ENCODE measurements at places on chromosomes 12 and 14.
A peak's percentile ranks its signal among the peaks of the same experiment; 100 is the strongest.

GRCh38 chr12:51048661-51049251 lies 629 bp downstream of the LETMD1 start:
- no peak for DNase-seq

DNA sequence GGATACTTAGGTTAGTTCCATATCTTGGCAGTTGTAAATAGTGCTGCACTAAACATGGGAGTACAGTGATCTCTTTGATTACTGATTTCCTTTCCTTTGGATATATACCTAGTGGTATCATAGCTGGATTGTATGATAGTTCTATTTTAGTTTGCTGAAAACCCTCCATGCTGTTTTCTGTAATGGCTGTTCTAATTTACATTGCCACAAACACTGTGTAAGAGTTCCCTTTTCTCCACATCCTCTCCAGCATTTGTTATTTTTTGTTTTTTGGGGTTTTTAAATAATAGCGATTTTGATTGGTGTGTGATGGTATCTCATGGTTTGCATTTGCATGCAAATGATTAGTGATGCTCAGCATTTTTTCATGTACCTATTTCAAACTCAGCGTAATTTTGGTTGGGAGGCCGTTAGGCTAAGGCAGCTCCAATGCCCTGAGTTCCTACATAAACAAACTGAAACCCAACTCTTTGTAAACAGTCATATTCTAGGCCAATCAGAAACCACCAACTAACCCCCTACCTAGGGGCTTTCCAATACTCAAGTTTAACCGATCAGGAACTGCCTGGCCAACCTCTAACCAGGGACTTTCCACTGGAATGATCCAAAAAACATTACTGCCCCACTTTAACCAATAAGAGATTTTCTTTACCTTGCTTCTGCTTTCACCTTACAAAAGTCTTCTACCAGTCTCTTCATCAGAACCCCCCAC lies 171.6 kb downstream of the FBXL14 start:
- DNase-seq: peak; percentile 30

- DNase-seq: no peak
Observed at GRCh38 chr12:118618695-118619094, 242.3 kb downstream of the SUDS3 start.

- no peak for DNase-seq
Observed at GRCh38 chr12:105775343-105775742, 363.4 kb downstream of the NUAK1 start.

DNA sequence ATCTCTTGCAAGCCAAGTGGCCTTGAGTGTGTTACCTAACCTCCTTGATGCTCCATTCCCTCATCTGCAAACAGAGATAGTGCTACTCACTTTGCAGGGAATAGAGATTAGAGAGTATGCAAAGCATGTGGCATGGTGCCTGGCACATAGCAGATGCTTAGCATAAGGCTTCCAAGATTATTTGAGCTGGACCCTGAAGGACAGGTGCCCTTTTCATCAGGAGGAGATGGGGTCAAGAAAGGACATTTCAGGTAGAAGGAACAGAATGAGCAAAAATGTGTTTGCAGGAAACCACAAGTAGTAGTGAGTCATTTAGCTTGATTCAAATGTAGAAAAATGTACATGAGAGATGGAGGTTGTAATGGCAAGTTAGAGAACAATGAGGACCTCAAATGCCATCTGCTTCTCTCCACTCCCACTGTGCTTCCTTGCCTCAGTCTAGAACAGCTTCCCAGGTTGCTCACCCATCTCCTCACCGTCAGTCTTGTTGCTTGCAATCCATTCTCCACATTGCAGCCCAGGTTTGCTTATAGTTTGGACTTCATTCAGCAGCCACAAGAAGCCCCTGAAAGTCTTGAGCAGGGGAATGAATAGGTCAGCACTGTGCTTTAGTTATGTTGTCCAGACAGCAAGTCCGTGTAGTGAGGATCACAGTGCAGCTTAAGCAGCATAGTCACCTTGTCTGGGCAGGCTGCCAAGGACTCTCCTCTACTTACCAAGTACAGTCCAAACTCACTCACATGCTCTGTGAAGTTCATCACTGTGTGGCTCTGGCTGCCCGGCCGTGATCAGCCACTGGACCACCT lies 536.3 kb upstream of the CCDC196 start:
- peak; percentile 11 for DNase-seq

GRCh38 chr12:41979574-41979973 lies 165.1 kb downstream of the GXYLT1 start:
- DNase-seq: no peak

- DNase-seq: no peak
Observed at GRCh38 chr12:51846911-51847642, 1.4 kb downstream of the FIGNL2 start.

- no peak for DNase-seq
Observed at GRCh38 chr12:56307221-56307965, 7.3 kb upstream of the CS start.

- no peak for DNase-seq
Observed at GRCh38 chr14:92447416-92448197, 66.0 kb upstream of the RIN3 start.

DNA sequence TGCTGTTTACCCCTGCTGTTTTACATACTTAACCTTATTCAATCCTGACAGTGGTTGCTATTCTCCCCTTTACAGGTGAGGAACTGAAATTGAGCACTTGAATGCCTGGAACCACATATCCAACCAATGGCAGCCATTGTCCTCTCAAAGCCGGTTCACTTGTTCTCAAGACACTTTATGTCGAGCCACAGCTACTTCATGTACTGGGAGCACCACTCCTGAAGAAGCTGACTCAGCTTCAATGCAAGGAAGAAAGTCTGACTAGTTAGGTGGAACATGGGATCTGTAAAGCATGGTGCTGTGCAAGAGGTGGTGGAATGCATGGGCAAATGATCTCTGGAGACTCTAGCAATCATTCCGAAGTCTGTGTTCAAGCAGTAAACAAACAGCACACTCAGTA lies 113.9 kb upstream of the CPM start:
- no peak for DNase-seq

- DNase-seq: no peak
Observed at GRCh38 chr12:15649347-15649746, 139.8 kb downstream of the EPS8 start.

- DNase-seq: no peak
Observed at GRCh38 chr14:30312214-30312613, 246.7 kb upstream of the G2E3 start.

- peak; percentile 79 for DNase-seq
Observed at GRCh38 chr14:95265106-95266094, 54.3 kb downstream of the CLMN start.

- no peak for DNase-seq
Observed at GRCh38 chr12:90987101-90987500, 17.7 kb downstream of the EPYC start.

GRCh38 chr12:25725470-25725869 lies 172.4 kb upstream of the LMNTD1 start:
- no peak for DNase-seq

DNA sequence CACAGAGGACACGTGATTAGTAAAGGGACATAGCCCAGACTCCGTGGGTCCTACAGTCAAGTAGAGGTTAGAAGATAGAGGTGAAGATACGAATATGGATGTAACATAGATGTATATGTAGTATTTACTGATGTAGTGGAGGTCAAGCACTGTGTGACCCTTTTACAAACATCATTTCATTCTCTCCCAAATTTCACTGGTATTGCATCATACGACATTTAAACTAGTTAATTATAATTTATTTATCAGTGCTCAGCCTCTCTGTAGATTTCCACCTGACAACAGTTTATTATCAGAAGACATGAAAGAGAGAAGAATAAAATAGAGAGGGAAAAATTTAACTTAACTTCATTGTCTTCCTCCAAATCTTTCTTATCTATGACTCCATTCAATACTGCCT lies 927.9 kb upstream of the TMEM132C start:
- no peak for DNase-seq

DNA sequence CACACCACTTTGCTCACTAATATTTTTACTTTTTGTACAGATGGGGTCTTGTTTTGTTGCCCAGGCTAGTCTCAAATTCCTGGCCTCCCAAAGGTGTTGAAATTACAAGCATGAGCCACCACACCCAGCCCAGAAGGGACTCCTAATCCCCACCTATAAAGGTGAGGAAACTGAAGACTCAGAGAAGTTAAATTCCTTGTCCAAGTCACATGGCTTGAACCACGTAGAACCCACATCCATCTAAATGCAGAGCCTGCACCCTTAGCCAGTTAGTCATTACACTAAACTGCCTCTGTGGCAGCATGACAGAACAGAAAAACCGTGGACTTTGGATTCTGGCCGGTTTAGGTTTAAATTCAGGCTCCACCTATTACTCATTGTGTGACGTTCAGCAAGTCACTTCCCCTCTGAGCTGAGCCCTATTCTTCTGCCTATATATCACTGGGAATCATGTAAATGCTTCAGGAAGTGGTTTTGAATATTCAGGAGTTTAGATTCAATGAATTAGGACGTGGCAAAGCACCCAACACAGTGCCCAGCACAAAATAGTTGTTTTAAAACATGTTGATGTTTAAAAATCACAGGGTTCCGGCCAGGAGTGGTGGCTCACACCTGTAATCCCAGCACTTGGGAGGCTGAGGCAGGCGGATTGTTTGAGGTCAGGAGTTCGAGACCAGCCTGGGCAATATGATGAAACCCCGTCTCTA lies 3.0 kb upstream of the CORO1C start:
- no peak for DNase-seq

DNA sequence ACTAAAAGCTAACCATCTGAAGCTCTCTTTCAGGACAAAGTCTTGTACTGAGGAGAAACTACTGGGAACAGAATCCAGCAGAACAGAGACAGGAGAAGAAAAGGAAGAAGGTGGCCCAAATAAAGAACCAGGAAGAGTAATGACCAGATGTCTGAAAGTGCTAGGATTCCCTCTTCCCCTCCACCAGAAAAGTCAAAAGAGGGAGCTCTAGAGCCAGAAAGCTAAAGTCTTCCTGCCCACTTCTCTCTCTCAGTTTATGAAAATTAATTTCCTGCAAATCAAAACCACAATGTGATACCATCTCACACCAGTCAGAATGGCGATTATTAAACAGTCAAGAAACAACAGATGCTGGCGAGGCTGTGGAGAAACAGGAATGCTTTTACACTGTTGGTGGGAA lies 47.2 kb downstream of the SPPL3 start:
- DNase-seq: no peak

DNA sequence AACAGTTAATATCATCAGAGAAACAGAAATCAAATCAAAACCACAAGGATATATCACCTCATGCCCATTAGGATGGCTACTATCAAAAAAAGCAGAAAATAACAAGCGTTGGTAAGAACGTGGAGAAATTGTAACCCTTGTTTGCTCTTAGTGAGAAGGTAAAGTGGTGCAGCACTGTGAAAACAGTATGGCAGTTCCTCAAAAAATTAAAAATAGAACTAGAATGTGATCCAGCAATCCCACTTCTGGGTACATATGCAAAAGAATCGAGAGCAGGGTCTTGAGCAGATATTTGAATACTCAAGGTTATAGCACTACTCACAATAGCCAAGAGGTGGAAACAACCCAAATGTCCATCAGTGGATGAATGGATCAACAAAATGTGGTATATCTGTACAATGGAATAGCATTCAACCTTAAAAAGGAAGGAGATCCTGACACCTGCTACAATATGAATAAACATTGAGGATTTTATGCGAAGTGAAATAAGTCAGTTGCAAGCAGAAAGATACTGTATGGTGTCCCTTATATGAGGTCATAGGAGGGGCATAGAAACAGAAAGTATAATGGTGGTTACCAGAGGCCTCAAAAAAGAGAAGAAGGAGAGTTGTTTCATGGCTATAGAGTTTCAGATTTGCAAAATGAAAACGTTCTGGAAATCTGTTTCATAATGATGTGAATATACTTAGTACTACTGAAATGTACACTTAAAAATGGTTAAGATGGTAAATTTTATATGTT lies 131.0 kb upstream of the EEA1 start:
- peak; percentile 63 for DNase-seq

DNA sequence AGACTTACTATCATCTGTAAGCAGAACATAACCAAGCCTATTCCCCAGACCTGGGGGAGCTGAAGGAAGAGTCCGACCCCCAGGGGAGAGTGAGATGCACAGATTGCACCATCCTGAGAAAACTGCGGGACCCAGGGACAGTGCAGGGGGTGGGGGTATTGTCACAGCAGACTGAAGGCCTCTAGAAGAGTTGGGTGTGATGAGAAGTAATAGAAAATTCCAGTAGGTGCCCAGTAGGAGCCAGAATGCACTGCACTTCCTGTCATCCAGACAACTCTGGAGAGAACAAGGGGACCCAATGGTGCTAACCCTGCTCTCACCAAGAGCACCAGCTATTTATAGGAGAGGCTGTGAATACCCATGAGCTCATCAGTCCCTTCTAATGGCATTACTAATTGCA lies 190.1 kb downstream of the BCL11B start:
- no peak for DNase-seq

GRCh38 chr12:131101006-131101405 lies 147.3 kb downstream of the ADGRD1 start:
- DNase-seq: no peak

DNA sequence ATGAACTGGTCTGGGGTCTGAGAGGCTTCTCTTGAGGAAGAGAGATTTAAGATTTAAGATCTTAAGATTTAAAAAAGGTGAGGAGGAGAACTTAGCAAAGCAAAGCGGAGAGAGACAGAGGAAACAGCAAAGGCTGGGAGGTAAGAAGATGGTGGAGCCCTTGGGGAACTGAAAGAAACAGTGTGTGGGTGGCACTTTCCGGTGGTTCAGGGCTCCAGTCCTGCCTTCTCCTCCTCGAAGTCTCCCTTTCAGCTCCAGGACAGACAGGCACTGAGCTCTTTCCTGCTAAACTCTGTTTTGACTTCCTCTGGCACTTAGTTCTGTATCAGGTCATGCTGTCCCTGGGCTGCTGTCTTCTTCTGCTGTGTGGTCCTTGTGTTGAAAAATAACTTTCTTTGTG lies 298.7 kb upstream of the SRRM4 start:
- peak; percentile 20 for DNase-seq

DNA sequence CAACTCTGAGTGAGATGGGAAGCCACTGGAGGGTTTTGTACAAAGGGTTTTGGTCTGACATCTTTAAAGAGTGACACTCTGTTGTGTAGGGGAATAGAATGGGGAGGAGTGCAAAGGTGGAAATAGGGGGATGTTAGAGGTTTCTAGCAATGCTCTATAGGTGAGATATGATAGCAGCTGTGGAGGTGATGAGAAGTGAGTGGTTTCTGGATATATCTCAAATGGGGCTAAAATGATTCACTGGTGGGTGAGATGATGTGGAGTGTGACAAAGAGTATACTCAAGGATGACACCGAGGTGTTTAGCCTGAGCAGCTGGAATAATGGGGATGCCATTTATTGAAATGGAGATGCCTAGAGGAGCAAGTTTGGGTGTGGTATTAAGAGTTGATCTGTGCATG lies 426.4 kb downstream of the PCNX1 start:
- no peak for DNase-seq

DNA sequence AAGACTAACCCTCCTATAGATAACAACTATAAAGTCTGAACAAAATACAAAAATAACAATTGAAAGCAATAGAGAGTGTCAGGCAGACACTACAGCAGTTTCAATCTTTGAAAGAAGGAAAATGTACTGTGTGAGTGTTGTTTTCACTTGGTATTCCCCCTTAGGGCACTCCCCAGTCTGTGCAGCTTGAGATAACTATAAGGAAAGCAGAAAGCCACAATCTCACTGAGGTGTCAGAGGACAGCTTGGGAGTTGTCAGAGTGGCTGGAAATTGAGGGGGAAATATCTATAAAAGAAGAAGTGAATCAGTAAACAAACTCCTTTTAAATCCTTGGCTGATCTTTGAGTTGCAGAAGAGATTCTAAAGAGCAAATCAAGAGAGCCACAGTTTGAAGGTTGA lies 364.8 kb downstream of the NELL2 start:
- DNase-seq: no peak

- DNase-seq: no peak
Observed at GRCh38 chr14:61296719-61297502, 15.8 kb upstream of the TMEM30B start.

GRCh38 chr12:67039995-67040860 lies 228.9 kb upstream of the CAND1 start:
- no peak for DNase-seq

All from GM06990 (cell line).